ENCODE measurements at places on chromosomes 12 and 14.

DNA sequence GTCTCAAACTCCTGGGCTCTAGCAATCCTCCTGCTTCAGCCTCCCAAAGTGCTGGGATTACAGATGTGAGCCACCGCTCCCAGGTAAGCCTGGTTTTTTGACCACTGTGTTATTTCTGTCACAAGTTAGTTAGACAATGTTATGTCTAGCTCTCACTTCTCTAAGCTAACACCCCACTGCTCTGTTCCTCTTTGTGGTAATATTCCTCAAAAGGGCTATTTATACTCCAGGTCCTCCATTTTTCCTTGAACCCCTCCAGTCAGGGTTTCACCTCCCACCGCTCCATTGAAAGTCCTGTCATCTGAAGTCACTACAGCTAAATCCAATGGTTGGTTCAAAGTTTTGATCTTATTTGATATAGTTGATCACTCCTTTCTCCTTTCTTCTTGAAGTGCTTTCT, 5.1 kb downstream of the IRAK3 start:
- no peak for DNase-seq

GRCh38 chr12:64203036-64203435, 19.1 kb downstream of the KICS2 start:
- DNase-seq, result no peak

DNA sequence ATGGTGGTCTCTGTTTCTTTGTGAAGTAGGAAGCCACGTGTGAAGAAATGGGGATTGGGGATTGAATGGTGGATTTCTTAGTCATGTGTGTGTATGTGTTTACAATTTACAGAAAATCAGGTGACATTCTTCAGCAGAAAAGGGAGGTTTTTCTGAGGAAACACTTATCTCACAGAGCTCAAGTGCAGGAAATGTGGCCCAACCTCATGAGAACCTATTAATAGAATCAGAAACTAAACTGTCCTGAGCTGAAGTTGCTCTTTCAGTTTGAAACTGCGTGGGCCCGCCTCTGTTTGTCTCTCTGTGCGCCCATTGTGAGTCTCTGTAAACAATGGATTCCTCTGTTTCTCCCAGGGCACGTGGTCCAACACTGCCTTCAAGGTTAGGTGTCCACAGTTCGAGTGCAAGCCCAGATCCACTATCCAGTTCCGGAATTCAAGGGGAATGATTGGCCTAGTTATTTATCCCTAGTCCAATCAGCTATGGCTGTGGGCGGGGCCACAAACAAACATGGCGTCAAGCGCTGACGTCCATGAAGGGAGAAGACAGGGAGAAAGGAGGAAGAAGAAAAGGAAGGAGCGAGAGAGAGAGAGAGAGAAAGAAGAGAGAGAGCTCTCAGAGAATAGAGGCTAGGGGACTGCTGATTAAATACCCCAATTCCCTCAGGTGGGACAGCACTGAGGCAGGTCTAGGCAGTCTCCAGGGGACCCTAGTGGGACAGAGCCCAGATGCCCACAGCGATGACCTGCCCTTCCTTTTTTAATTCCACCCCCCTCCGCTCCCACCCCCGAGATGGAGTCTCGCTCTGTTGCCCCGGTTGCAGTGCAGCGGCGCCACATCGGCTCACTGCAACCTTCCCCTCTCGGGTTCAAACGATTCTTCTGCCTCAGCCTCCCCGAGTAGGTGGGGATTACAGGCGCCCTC, 31.4 kb upstream of the C12orf76 start:
- DNase-seq, result no peak

GRCh38 chr12:6552140-6552551, 3.7 kb downstream of the IFFO1 start:
- DNase-seq, result peak; percentile 53

DNA sequence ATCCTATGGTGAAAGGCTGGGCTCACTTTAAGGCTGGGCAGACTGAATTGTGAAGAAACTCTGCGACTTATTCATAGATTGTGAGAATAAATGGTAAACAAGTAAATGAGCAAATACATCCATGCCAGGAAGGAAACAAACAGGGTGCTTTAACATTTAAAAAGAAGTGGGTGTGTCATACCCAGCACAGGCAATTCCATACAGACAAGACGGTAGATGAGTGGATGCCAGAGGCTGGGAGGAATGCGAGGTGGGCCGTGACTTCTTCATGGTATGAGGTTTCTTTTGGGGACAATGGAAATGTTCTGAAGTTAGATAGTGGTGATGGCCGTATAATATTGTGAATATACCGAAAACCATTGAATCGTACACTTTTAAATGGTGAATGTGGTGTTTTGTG, 49.8 kb upstream of the CDKN3 start:
- DNase-seq, result no peak

DNA sequence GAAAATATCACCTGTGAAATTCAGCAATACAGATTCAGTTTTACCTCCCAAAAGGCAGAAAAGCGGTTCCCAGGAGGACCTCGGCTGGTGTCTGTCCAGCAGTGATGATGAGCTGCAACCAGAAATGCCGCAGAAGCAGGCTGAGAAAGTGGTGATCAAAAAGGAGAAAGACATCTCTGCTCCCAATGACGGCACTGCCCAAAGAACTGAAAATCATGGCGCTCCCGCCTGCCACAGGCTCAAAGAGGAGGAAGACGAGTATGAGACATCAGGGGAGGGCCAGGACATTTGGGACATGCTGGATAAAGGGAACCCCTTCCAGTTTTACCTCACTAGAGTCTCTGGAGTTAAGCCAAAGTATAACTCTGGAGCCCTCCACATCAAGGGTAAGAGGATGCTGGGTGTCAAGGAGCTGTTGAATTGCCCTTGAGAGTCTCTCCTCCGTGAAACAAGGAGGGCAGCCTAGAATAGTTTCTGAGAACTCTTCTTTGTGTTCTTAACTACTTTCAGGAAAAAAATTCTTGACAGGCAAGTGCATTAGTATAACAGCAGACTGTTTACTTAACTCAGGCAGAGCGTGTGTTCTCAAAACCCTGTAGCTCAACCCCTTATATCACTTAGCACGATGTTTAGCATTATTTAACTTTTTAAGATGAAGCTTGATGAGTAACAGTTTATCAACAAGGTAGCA, 7.7 kb downstream of the TDP1 start:
- no peak for DNase-seq

DNA sequence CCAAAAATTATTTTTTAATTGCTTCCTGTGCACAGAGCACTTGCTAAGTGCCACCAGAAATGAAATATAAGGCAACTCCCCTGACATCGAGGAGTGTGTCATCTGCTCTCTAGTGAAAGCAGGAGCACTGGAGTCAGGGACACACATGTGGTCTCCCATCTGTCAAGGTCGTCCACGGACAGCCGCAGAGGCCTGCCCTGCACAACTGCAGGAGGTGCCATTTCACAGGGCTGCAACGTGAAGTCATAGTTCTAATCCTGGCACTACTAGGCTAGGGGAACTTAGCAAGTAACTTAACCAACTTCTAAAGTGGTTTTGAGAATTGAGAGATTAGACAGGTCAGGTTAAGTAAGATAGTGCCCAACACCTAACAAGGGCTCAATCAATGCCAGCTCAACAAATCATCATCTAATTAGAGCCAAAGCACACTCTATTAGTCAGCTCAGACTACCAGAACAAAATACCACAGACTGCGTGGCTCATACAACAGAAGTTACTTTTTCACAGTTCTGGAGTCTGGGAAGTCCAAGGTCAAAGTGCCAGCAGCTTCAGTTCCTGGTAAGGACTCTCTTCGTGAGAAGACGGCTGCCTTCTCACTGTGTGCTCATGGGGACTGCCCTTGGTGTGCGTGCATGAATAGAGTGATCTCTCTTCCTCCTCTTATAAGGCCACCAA, 30.7 kb downstream of the FOXN3 start:
- no peak for DNase-seq

DNA sequence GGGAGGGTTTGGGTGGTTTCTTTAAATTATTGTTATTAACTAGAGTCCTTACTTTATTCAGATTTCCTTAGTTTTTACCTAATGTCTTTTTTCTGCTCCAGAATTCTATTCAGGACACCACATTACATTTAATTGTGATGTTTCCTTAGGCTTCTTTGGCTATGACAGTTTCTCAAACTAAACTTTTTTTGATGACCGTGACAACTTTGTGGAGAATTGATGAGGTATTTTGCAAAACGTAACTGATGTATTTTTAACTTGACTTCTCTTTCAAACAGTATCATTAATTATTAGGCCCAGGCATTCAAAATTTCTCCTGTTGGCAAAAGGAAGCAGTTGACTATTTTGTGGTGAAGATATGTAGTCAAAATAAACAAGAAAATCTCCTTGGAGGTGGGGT, 10.5 kb downstream of the RNASE6 start:
- DNase-seq, result no peak

GRCh38 chr12:26116829-26117715, 7.8 kb downstream of the BHLHE41 start:
- DNase-seq, result no peak

DNA sequence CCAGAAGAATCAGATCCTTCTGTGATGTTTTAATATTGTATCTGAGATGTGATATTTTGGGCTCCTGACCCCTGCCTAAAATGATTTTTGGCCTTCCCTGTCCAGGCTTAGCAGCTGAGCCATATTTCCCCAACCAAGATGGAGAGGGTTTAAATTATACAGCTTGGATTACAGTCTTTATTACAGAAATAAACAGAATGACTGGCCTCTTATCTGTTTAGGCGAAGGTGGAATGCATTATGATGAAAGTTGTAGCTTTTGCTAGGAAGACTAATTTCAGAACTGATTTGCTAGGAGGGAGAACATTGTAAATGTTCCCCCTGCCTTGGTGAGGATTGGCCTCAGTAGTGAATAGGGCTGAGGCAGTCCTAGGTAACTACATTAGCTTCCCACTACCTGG, 23.3 kb downstream of the BMAL2 start:
- no peak for DNase-seq

GRCh38 chr12:109140560-109140959, 24.2 kb downstream of the ACACB start:
- DNase-seq, result no peak

GRCh38 chr12:49111206-49111605, 559 bp upstream of the LMBR1L start:
- DNase-seq, result no peak

GRCh38 chr14:29773990-29774389, 153.7 kb downstream of the PRKD1 start:
- no peak for DNase-seq

GRCh38 chr14:31090883-31091764, 64.9 kb upstream of the STRN3 start:
- DNase-seq, result peak; percentile 84

GRCh38 chr12:63888908-63889635, 44.6 kb downstream of the SRGAP1 start:
- DNase-seq, result peak; percentile 70

GRCh38 chr14:50228313-50228712, 3.1 kb downstream of the SOS2 start:
- DNase-seq, result no peak

- no peak for DNase-seq
Observed at GRCh38 chr12:108572166-108572790, 9.9 kb downstream of the ISCU start.

GRCh38 chr14:84225268-84225667, 1304.7 kb upstream of the FLRT2 start:
- no peak for DNase-seq

DNA sequence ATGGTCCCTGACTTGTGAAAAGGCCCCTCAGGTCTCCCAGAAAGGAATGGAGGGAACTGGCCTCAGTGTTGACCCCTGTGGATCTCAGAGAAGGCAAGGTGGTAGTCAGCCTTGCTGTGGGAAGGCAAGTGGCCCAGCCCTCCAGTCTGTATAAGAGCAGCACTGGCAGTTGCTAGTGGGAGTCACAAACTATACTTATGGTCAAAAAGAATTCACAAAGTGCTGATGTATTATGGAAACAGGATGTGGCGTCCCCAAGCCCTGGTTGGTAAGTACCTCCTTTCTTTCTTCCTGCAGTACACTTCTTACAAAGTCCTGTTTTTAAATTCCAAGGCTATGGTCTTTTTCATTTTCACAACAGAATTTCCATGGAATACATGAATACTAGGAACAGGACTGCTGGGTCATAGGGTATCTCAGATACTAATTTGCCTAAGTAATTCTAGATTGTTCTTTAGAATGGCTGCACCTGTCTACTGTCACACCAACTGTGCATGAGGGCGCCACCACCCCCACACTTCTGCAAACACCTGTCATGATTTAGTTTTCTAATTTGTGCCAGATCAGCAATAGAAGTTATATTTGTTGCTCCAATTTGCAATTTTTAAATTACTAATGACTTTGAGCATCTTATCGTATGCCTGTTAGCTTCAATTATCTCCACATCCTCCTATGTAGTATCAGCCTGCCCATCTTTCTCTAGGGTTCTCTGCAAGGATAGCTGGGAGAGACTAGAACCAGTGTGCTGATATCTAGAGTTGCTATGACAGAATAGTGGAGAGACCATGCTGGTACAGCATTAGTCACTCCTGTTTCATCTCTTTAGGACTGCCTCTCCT, 40.7 kb upstream of the TMEM263 start:
- no peak for DNase-seq

DNA sequence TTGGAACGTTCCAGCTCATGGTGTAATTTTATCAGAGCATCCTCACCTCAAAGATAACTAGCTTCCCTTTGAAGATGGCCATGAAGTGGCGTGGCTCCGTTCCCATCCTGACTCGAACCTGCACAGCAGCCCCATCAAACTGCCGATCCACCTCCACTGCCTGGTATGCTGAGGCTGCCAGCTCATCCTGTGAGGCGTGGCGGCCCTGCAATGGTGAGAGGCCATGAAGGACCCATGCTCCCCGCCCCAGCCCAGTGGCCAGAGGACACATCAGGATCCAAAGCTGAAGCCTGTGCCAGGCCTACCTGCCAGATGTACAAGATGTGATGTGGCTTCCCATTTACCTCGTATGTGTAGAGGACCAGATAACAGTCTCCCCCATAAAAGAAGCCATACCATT, 11.2 kb downstream of the AVIL start:
- no peak for DNase-seq

DNA sequence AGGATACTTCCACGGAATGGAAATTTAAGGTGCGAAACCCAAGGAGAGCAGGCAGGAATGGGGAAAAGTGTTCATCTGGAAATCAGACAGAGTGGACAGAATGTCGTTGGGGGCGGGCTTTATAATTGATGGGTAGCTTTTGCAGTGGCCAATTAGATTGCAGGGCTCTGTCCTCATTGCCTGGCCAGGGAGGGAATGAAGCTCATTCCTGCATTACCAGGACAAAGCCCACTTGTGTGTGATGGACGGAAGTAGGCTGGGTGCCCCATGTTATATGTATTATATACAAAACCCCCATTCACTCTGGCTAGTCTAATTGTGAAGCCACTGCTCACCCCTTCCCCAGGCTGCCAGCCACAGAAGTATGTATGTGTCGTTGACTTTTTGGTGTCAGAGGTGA, 23.6 kb downstream of the ZNF664 start:
- DNase-seq, result no peak

GRCh38 chr14:32565256-32565655, 236.2 kb downstream of the AKAP6 start:
- DNase-seq, result no peak

All from EL (cell line).